Activated CD8-positive, alpha-beta memory T cell treated with anti-CD3 and anti-CD28 coated beads, Interleukin-2, amount 50 U/mL, for 48 hours (primary cell): ENCODE measurements at places on chromosomes 12 and 14.

DNA sequence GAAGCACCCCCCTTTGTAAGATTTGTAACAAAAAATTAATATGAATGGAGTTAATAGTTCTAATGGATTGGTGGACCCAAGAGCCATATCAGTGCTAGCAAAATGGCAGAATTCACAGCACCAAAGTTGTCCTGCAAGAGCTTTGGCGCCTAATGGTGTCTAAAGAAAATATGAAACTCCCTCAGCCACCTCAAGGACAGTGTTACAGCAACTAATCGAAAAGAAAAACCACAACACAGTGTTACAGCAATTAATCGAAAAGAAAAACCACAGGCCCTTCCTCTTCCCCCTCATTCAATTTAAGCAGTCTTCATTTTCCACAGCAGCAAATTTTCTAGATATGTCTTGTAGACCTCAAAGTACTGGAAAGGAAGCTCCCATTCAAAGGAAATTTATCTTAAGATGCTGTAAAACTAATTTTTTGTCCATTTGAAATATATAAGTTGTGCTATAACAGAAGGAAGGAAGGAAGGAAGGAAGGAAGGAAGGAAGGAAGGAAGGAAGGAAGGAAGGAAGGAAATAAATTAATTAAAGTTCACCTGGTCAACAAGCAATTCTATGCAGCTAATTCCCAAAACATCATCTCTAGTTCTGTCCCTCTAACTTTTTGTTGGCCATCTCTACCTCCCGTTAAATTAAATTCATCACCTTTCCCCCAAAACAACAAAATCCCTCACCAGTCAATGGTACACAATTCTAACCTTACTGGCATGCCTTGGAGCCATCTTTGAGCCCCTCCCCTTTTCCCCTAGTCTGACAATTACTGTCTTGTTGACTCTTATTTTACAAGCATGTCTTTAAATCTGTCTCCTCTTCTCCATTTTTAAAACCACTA, 17.4 kb downstream of the LRP6 start:
- no peak for DNase-seq

DNA sequence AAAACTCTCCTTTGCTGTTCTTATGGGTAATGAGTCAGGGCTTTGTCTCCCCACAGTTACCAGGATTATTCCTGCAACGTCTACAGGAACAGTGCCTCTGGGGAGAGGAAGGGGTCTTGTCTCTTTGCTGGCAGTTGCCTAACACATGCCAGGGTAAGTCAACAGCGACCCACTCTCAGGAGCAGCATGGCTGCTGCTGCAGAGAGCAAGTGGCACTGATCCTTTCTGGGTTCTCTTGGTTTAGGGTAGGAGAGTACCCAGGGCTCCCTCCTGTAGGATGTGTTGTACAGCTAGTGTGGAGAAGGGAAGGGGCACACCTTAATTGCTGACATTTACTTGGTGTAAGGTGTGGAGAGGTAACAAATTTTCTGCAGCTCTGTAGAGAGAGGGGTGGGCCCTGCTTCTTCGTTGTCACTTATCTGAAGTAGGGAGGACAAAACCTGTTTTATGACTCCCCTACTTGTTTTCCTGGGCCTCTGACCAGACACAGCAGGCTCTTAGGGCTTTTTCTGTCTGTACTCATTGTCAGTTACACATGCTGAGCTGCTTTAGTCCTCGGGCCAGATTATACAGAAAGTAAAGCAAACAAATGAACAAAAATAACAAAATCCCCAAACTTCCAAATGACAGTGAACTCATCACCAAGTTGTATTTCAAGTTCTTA, 168.2 kb downstream of the ACSS3 start:
- no peak for DNase-seq

GRCh38 chr14:32940066-32940651, 1.5 kb downstream of the NPAS3 start:
- DNase-seq = no peak

DNA sequence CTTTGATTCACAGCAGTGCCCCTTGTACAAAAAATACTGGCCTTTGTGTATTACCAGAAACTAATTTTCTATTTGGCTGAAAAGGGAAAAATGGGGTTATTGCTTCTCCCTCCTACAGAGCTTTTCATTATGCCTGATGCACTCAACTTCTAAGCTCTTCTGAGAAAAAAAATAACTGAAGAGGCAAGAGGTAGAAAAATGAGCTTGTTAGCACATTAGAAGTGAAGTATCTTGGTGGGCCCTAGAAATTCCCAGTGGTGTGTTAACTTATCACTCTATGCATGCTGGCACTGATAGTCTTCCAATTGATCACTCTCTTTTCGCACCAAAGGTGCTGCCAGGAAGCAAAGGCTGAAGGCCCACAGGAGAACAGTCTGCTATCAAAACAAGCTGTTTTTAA, 17.1 kb downstream of the INSM2 start:
- no peak for DNase-seq

GRCh38 chr14:105528586-105529318, 2.4 kb downstream of the TMEM121 start:
- DNase-seq = peak; percentile 84

- DNase-seq = no peak
These were observed at the start of gene SLC24A4 for GRCh38 chr14:92323011-92323915. Gene SLC24A4 (plus strand): TSS chr14:92323165. CDS start chr14:92323831, 666 bp downstream.

- no peak for DNase-seq
These were observed 1489.4 kb downstream of the AACS start for GRCh38 chr12:126554625-126555024.

GRCh38 chr14:51401272-51401671, 161.2 kb downstream of the TMX1 start:
- DNase-seq = no peak

DNA sequence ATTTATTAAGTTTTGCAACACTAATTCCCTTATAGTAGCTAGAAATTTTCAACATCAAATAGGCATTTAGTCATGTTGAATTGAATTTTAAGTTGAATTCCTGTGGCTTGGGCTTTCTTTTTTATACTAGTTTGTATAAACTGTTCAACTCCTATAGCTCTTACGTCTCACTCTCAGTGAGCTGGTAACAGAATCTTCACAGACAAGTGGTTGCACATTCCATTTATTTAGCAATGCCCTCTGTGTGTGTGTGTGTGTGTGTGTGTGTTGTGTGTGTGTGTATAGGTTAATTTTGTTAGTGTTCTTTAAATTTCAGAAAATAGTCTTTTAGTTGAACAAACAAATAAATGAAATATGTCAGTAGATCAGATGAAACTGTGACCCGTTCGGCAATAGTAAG, 425.0 kb downstream of the NPAS3 start:
- DNase-seq = no peak

GRCh38 chr14:77589099-77589498, 27.3 kb downstream of the SPTLC2 start:
- DNase-seq = no peak

- DNase-seq = no peak
These were observed 253.6 kb downstream of the ZFP36L1 start for GRCh38 chr14:68539241-68539737.
